ENCODE measurements at places on chromosomes 2 and 18.
A peak's percentile ranks its signal among the peaks of the same experiment; 100 is the strongest.

- no peak for DNase-seq
Observed at GRCh38 chr2:182852090-182852489, 14.3 kb downstream of the FRZB start.

DNA sequence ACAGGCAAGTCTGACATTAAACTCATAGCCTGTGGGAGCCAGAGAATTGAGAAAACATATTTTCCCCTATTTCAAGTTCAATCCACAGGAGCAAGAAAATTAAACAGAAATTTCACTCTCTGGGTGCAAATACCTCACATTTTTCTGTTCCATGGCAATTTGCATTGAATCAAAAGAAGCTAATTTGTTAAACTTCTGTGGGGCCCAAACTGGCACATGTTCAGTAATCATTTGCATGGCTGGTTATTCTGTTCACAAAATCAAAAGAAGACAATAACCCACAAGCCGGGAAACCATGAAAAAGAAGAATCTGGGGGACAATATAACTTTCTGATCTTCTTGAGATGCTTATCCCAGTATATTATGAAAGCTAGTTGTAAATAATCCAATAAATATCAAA, 363.1 kb downstream of the LRP1B start:
- DNase-seq: no peak

DNA sequence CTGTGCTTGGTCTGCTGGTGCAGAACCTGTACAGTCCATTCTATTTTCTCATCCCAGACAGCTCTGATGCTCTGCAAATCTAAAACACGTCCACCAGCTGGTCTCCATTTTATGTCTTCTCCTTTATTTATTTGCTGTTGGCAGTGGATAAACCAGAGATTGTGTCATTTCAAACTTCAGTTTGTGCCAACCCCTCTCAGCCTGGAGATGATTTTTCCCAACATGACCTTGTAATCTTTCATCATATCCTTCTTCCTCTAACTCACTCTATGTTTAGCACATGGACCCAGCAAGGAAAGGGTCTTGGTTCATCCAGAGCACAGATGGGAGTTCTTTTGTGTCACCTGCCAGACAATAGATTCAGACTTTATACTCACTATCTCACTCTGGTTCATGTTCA, 273.2 kb downstream of the MTX2 start:
- no peak for DNase-seq

GRCh38 chr2:189249901-189250300, 70.3 kb upstream of the COL5A2 start:
- no peak for DNase-seq

- no peak for DNase-seq
Observed at GRCh38 chr2:159898441-159898840, 100.4 kb upstream of the CD302 start.

DNA sequence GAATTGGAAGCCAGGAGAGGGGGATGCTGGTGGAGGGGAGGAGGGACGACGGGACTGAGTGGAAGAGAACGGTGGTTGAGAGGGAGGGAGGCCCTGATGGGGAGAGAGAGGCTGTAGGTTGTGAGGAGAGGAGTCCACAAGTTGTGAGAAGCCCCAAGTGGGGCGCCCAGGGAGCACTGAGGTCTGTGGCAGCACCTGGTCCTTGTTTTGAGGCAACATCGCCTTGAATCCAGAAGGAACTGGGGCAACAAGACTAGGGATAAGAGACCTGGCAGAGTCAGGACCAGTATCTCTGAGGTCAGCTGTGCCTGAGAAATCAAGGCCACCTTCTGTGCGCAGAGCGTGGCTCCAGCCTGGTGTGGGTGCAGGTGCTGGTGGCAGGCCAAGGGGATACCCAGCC, 1.1 kb downstream of the PRR30 start:
- no peak for DNase-seq

- DNase-seq: no peak
Observed at GRCh38 chr2:120551522-120551921, 184.1 kb upstream of the GLI2 start.

DNA sequence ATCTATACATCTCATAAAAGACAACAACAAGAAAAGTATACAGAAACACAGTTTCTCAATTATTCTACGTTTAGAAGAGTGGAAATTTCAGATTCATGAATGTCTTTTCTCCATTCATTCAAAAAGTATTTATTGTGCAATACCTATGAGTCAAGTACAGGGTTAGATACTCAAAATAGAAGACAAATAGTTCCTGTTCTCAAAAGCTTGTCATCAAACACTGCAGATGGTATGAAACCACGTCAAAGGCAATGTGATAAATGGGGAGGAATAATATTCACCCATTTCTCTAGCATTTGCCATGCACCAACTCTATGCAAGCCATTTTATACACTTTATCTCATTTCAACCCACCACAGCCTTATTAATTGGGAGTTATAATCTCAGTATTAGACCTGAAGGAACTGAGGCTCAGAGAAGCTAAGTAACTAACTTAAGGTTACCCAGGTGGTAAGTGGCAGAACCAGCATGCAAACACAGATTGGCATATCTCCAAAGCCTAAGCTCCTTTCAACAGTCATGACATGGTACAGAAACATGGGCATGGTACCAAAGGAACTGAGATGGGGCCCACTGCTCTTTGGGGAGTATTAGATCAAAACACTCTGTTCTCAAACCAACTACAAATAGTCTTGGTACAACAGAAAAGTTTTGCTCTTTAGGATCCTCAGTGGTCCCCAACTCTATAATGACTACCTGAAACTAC, 67.2 kb upstream of the NPAS2 start:
- no peak for DNase-seq

DNA sequence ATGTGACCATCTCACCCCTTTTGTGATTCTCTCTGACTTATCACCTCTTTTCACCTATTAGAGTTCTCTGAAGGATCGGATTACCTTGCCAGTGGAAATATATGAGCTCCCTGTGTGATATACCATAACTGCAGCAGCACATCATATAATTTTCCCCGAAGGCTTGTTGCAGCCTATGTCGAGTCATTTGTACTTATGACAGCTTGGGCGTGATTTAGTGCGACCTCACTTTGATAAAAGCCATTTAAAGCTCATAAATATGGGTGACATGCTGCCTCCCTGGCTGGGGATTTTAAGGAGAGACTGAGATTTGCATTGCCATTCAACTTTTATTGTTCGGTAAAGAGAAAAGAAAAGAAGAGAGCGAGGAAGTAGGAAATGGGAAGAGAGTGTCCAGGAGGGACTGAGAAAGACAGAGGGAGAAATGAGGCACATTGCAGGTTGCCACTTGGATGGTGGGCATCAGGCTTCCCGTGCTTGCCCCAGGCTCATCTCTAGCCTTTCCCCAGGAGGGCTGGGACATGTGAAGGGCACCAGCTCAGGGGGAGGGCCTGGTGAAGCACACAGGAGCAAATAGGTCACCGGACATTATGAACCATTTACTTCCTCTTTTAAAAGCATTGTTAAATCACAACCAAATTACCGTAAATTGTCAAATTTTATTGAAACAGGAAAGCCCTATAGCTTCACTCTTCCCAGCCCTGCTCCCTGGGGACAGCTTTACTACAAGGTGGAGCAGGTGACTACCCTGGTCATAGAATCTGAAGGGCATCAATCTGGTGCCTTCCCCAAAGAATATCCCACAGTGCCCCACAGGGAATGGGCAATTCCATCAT, 161.3 kb downstream of the SETBP1 start:
- no peak for DNase-seq

- peak; percentile 52 for DNase-seq
Observed at GRCh38 chr2:206800506-206801417, 35.4 kb downstream of the FASTKD2 start.

DNA sequence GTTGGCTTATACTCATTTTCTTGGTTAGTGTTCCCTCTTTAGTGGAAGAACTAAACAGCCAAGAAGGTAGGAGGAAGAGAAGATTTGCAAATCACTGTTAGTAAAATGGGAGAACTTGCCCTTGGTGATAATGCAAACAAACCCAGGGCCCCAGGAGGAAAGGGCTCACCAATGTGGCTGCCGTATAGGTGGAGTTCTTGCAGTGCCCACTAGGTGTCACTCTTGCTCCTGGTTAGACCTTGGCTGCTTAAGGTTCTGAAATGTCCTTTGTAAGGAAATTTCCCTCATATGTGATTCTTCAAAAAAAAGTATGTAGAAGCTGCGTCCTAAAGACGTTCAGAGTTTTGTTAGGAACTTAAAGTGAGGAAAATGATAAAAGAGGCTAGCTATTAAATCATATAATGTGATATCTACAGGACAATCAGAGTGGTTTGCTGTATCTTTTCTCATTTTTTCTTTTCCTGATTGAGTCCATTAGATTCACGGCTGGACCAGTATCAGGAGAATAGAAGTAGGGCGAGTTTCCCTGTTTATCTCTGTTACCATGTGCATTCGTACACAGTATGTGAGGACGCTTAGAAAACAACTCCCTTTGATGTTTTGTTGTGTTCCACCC, 48.6 kb downstream of the RPIA start:
- peak; percentile 69 for DNase-seq

DNA sequence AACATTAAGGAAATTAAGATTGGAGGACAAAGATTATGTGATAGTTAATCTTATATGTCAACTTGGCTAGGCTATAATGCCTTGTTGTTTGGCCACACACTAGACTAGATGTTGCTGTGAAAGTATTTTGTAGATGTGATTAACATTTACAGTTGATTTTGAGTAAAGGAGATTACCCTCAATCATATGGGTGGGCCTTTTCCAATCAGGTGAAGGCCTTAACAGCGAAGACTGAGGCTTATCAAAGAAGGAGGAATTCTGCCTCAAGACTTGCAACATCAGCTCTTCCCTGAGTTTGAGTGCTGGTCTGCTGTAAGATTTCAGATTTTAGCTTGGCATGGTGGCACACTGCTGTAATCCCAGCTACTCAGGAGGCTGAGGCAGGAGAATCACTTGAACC, 250.3 kb downstream of the CDH20 start:
- no peak for DNase-seq

DNA sequence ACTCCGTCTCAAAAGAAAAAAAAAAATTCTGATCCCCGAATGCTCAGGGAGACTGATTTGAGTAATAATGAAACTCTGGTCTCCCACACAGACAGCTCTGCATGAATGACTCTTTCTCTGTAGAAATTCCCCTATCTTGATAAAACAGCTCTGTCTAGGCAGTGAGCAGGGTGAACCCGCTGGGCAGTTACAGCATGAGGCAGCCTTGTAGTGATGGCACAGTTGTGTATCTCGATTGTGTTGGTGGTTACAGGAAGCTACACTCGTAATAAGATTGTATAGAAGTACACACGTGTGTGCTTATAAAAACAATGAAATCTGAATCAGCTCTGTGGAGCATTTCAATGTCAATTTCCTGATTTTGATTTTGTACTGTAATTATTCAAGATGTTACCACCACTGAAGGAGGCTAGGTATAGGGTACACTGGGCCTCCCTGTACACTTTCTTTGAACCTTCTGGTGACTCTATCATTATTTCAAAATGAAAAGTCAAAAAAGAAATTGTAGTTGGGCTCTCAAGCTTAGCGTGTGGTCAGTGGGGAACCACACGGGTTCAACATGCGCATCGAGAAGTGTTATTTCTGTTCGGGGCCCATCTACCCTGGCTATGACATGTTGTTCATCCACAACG, 34.9 kb upstream of the ATP8B1 start:
- DNase-seq: no peak

DNA sequence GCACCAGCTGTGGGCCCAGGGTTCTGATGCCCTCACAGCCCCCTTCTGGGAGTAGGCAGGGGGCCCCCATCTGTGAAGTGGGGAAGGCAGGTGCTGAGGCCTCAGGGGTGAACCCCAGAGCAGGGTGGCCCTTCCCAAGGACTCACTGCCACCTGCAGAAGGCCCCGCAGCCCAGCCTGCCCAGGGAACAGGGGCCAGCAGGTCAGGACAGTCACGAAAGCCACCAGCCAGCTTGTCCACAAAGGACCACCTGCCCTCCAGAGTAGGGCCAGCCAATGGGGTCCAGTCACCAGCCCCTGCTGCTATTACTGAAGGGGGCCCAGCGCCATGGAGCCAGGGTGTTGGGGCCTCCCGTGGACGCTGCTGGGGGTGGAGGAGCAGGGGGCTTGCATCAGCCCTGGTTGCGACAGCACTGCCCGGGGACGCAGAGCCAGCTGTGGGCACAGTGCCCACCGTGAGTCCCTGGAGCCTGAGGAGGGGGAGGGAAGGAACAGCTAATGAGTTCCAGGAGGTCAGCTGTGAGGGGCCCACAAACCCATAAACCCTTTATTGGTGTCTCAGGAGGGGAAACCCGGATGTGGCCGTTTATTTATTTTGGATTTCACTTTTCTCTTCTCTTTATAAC, 11.5 kb upstream of the SNED1 start:
- no peak for DNase-seq

DNA sequence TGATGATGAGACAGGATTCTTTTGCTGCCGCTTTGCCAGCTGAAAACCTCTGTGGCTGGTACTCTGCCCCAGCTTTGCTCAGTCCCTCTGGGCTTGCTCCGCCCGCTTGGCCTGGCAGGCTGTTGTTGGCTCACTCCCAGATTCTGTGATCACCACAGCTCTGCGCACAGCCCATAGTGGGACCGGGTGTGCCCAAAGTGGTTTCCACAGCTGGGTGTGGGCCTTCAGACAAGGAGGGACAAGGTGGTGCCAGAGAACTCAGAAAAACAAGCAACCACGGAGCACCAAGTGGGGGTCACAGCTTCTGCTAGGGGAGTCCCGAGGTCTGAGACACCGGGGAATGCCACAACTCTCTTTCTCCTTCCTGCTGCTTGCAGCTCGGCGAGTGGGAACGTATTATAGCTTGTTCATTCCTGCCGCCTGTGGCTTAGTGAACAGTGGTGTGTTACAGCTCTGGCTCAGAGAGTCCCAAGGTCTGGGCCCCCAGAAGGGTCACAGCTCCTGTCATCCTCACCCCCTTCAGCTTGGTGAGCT, 9.2 kb upstream of the KYNU start:
- peak; percentile 29 for DNase-seq

DNA sequence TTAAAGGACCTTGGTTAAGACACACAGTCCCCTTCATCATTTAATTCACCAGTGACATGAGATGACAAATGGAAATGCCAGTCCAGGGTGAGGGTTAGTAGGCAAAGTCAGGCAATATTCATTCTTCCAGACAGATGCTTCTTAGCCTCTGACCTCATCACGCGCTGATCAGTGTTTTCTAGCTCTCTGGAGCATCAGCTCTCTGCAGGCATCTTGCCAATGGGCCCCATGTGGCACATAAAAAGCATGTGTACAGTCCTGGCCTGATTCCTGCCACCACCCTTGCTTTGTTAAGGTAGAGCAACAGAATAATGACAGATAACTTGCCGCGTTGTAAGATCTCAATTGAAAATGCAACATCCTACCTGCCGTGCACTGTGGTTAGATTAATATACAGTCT, 20.3 kb upstream of the NPAS2 start:
- DNase-seq: no peak

DNA sequence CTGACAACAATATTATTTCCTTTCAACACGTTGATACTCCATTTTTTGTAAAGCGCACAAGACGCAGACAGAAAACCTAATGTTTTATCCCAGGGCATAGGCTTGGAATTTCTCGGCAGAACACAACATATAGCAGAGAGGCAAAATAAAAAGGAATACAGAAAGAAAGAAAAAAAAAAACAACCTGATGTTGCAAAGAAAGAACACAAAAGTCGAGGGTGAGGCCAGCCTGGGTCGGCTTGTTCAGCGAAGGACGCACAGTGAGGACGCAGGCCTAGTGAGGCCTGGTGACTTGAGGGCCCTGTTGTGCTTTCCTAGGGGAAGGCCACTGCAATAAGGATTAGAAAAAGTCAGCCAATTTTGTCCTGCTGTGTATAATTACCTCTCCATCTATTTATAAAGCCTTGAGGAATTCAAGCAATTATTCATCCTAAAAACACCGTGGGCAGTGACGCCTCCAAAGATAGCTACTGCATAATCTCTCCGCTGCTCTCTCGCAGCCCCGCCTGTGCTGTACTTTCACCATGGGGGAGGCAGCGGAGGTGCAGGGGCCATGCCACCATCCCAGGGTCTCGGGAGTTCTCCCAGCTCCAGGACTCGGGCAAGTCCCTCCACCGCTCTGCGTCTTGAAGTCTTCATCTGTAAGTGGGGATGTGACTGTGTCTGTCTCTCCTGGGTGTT, 61.9 kb upstream of the SH3RF3 start:
- no peak for DNase-seq

Measured in CD4-positive, alpha-beta T cell treated with Interleukin-21 for 1 hour (primary cell).